ENCODE measurements at places on chromosomes 11 and 22.

DNA sequence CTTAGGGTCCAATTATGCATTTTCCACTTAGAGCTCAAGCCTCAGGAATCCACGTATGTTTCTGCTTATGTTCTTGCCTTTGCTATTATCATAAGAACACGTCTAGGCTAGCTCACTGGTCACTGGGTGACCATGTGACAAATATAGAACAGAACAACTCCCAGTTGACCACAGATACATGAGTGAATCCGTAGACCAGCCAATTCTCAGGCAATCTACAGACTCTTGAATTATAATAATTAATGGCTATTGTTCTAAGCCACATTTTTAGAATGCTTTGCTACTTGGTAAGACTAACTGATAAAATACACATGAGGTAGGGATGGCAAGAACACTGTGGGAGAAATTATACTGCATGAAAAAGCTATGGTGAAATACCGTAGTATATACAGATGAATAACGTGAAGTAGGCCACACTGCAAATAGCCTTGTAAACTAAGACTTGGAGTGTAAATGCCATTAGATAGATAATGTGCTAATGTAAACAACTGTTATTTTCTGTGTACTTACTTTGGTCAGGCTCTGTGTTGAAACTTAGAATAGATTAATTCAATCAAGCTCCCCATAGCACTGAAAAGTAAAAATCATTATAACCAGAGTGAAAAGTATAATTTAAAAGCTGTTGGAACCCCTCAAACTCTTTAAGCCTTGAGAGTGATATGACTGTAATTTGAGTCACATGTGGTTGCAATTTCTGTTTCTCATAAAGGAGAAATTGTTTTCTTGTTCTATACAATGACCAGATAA, 366.2 kb upstream of the CCDC179 start:
- DNase-seq = no peak

GRCh38 chr22:26587991-26588613, 1.8 kb downstream of the TPST2 start:
- DNase-seq = no peak

GRCh38 chr11:12103411-12104225, 6.8 kb upstream of the MICAL2 start:
- no peak for DNase-seq

- peak; percentile 42 for DNase-seq
Observed at GRCh38 chr11:123054301-123055065, 7.5 kb downstream of the HSPA8 start.

- no peak for DNase-seq
Observed at GRCh38 chr22:28379075-28379779, 300.4 kb downstream of the TTC28 start.

GRCh38 chr11:87778357-87778756, 396.9 kb downstream of the RAB38 start:
- no peak for DNase-seq

DNA sequence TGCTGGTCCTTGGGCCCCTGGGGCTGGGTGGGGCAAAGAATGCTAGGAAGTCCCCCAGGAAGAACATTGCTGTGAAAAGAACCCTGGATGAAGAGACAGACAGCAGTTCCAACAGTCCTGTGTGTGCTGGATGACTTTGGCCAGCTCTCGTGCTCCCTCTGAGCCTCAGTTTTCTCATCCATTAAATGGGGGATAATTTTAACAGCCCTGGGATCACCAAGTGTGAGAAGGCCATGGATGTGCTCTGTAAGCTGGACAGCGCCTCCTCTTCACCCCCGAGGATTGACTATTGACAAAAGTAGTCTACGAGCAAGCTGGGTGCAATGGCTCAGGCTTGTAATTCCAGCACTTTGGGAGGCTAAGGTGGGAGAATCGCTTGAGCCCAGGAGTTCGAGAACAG, 2.5 kb downstream of the LARGE2 start:
- no peak for DNase-seq

- peak; percentile 95 for DNase-seq
Observed at GRCh38 chr11:33161120-33162005, at the start of gene CSTF3. CSTF3 (minus strand) TSS chr11:33161480; CDS start chr11:33161325, 155 bp downstream.

GRCh38 chr11:5696210-5696609, 6.6 kb downstream of the TRIM22 start:
- no peak for DNase-seq

DNA sequence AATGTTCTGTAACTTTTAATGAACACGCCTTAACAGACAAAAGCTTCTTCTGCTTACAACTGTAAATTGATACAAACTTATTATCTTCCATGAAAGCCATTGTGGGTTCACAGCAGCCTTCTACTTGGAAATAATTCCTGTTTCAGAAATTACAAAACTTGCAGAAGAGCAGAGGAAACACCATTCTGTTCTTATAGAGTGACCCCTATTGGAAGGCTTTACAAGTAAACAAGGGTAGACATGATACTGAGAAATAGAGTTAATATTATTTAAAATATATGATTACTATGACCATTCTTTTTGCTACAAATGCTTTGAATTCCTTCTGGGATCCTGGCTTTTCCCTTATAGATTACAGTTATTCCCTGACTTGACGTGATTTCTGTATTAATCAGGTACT, 32.4 kb upstream of the KCNA4 start:
- no peak for DNase-seq

- no peak for DNase-seq
Observed at GRCh38 chr11:1935156-1936071, 11.7 kb upstream of the MRPL23 start.

DNA sequence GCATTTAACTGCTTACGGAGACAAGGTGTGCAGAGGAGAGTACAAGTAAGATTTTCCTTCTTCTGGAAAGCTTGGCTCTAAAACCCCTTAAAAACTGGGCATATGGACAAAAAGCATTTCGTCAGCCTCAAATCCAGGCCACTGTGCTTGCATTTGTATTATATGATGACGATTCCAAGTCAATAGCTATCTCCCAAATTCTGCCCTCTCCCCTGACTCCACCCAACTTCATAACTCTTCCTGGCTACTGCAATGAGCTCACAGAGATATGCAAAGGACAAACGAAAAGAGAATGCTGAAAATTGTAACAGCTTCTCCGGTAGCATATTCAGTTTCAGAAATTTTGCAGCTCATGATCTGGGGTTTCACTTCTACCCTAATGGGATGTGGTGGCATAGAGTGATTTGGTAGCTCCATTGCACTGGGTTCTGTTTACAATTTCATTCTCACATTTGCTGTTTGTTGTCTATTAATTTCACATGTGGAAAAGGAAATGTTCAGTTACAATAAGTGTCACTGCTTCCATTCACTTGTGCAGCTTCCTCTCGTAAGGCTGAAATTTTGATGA, 45.6 kb upstream of the CHRM4 start:
- no peak for DNase-seq

DNA sequence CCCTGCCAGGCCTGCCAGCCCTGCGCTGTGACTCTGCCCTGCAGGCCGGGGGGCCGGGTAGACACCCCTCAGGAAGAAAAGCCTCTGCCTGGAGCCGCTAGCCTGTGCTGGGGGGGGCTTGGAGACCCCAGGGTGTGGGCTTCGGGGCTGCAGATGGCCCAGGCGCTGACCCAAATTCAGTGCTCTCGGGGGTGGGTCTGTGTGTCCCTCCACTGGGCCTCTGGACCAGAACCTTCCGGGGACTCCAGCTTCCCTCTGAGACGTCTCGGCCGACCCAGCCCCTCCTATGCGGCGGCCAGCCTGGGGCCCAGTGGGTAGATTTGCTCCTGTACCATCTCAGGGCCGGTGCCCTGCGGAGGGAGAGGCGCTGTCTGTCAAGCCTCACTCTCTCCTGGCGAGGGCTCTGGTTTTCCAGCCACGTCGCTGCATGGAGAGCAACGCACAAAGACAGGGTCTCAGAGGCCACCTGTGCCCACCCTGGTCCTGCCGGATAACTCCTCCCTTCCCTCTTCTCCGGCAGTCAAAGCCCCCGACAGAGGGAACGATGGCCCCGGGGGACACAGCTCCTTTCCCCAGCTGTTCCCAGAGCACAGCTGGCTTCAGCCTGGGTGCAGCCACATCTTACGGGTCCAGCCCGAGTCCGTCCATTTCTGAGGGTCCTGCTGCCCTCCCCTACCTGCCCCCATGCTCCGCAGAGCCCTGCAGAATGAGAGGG, 40.1 kb upstream of the TOLLIP start:
- no peak for DNase-seq

GRCh38 chr11:84583106-84583505, 1044.0 kb downstream of the DLG2 start:
- no peak for DNase-seq

DNA sequence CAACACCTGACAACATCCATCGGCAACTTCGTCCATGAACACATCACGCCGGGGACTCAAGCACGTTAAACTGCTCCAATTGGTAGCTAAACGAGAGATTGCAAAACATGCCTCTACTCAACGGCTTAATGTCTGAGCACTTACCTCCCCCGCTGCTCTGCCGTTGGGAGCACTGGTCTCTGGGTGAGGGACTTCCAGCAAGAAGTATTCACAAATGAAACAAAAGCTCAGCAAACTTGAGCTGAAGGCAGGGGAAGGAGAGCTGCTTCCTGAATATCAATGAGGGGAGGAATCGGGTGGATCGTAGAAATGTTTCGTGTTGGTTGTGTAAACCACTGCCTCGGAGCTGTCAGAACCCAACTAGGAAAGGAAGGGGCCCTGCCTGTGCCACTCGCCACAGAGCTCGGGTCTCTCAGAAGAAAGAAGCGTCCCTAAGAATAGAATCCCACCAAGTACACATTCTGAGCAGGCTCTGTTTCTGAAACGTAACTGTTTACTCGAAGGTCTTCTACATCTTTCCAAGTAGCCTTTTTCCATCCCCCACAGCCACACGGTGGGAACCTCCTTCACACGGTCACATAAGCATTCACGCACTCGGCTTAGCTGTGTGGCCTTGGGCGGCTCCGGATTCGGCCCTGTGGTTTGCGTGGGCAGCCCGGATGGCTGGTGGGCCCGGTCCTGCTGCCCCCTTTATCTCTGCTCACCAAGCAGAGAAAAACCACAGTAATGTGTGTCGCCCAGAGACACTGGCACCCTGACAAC, at the start of gene MLC1:
Gene MLC1 (minus strand): TSS at position 216 of the 762 bp plus-strand sequence. CDS start 524 bp downstream, outside the sequence.
- no peak for DNase-seq

DNA sequence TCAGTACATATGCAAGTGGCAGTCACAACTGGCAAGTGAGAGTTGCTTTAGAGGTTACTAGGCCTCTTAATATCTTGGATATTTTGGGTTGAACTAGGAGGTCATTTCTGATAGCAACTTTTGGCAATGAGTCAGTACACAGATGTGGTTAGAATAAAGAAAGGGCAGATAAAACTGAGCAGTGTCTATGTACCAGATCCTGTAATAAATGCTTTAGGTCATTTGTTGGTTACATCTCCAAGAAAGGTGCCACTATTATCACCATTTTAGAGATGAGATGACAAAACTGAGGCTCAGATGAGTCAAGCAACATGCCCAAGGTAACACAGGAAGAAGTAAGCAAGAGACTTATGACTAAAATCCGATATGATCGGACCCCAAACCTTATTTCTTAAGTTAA, 25.0 kb downstream of the MAML2 start:
- no peak for DNase-seq

GRCh38 chr11:90895850-90896249, 673.0 kb upstream of the CHORDC1 start:
- DNase-seq = no peak

DNA sequence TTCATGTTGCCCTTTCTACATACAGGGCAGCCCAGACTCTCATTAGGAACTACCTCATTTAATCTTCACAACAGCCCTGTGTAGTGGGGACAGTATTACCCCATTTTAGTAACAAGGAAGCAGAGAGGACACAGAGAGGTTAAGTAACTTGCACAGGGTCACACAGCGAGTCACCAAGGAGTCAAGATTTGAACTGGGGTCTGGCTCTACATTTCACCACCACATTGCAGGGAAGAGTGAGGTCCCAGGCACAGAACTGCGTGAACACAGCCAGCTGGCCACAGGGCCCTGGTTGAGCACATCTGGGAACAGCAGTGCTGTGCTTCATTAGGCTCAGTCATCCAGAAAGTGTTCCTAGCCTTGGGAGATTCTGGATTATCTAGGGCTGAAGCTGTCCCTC, 45.4 kb upstream of the ISX start:
- DNase-seq = no peak

GRCh38 chr11:19938169-19938856, 222.0 kb downstream of the DBX1 start:
- no peak for DNase-seq

DNA sequence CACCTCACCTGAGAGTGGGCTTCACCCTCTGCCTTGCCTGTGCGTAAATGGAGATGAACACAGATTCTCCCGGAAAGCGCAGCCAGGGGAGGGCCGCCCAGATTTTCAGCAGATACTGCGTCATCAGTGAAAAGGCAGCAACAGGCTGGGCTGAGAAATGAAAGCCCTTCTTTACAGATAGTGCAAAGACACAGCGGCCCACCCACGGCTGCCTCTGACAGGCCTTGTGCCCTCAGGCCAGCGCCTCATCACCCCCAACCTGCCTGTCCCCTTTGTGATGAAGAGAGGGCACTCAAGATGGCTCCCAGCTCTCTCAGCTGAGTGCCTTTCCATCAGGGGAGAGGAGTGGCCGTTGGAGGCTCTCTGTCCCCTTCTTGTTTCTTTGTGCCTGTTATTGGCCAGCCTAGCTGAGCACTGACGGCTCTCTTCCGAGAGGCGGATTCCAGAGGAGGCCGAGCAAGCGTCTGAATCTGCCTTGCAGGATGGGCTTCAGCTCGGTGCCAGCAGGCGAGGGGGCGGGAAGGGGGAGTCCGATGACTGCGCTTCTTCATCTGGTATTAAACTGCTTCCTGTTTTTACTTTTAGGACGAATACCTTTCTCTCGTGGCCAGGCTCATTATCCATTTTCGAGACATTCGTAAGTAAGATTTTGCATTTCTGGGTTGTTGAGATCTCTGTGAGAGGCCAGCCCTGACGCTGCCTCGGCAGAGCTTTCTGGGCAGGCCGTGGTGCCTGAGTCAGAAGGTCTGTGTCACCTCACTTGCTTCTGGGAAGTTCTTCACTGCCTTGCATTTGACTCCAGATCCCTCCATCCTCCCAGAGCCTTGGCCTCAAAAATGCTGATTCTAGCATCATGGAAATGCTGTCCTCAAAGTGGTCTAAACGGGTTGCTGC, 43.7 kb downstream of the MED15 start:
- DNase-seq = no peak

DNA sequence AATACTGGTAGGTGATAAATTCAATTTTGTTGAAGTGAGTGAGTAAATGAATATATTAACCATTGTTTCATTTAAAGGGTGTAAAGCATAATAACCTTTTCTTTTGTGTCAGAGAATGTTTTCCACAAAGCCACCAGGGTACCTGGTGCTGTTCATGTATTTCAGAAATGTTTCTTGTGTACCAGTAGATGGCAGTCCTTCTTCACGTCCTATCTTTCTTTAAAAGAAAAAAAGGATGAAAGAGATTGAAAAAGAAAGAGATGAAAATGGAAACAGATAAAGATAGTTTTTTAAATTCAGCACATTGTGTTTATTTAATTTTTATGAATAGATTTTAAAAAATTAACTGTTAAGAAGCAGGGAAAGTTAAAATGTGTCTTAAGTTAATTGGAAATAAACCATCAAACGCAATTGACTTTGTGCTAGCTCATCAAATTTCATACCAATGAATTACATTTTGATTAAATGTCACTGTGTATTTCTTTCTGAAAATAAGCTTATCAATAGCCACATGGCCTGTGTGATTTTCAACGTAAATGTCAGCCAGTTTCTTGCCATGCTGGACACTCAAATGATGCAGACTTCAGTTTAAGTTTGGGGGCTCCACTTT, 65.5 kb upstream of the CHORDC1 start:
- DNase-seq = no peak
